ENCODE measurements at places on chromosomes 4 and X.

DNA sequence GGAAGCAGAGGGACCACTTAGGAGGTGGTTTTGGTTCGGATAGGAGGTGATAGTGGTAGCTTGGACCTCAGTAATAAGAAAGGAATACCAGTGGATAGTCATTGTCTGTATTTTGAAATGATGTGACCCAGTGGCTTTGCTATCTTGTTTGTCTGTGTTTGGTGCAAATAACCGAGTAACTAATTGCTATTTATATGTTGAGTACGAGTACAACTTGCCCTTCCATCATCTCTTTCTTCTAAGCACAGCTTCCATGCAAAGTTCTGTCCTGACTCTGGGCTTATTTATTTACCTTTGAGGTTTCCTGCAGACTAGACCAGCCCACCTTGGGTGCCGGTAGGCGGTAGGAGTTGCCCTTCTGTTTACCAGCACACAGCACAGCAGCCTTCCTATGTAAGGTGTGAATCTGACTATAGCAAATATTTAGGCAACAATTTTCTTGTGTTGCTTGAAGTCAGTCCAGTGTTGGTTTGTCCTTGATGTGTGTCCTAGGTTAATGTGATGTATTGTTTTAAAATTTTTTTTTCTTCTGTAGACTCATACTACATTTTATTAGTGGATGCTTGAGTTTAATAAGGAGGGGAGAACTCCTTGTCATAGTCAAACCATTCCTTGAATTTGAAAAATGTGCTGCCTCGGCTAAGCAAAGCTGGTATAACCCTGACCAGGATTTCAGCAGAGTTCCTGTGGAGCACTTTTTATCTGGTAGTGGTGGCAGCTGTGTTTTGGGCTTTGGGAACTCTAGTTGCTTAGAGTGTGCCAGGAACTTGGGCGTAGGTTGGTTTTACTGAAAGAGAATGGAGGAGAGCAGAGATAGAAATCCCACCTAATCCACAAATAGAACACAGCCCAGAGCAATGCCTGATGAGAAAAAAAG is 21.9 kb downstream of the PTTG2 start:
- DNase-seq, result no peak

GRCh38 chrX:13620207-13620606 is 32.7 kb upstream of the TCEANC start:
- no peak for DNase-seq

GRCh38 chr4:80201252-80202151 is 4.2 kb downstream of the PRDM8 start:
- peak; percentile 73 for DNase-seq

DNA sequence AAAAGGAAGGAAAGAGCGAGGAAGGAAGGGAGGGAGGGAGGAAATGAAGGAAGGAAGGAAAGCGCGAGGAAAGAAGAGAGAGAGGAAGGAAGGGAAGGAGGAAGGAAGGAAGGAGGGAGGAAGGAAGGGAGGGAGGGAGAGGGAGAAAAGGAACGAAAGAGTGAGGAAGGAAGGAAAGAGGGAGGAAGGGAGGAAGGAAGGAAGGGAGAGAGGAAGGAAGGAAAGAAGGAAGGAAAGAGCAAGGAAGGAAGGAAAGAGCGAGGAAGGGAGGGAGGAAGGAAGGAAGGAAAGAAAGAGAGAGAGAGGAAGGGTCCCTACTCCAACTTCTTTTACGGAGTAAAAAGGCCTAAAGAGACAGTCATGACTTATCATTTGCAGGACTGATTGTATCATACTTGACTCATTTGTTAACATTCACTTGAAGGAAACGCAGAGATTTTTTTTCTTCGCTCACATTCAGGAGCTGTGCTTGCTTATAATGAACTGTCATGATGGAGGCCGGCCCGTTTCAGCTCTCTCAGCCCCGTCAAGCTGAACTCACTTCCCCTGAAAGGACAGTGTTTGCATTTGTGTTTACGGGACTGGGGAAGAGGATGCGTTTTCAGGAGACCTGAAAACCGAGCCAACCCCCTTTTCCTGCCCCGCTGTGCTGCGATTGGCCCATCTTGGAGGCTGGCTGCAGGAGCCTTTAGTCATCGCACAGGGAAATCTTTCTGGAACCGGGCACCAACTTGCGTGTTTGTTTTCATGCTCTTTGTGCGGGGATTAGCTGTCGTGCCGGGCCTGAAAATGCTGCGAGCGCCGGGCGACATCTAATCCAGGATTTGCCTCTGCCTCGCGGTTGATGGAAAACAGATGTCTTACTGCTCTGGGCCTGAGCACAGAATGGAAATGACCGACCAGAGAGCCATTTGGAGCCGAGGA is 17.8 kb downstream of the TRIM2 start:
- peak; percentile 35 for DNase-seq

GRCh38 chrX:72604112-72604511 is 31.5 kb upstream of the HDAC8 start:
- DNase-seq, result no peak

GRCh38 chrX:131907488-131908314 is 115.4 kb upstream of the STK26 start:
- no peak for DNase-seq

DNA sequence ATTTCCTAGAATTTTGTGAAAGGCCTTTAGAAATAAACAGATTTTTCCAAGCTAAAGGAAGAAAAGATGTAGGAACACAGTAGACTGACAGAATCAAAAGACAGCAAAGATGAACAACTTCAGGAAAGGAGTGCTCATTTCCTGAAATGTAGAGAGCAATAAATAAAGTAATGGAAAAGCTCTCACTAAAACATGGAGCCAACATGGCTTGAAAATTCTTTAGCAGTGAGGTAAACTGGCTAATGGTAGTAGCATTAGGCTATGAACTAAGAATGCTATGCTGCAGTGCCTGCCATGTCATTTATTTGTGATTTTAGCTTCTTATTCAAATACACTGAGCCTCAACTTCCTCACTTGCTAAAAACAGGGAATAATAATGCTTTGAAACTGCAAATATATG is 108.7 kb downstream of the IQCM start:
- DNase-seq, result no peak

- DNase-seq, result no peak
Measured at GRCh38 chrX:31540313-31540712, 468.5 kb upstream of the FTHL17 start.

GRCh38 chrX:142295190-142295589 is 90.1 kb upstream of the MAGEC2 start:
- DNase-seq, result no peak

- no peak for DNase-seq
Measured at GRCh38 chrX:11319806-11320520, 26.8 kb downstream of the AMELX start.

DNA sequence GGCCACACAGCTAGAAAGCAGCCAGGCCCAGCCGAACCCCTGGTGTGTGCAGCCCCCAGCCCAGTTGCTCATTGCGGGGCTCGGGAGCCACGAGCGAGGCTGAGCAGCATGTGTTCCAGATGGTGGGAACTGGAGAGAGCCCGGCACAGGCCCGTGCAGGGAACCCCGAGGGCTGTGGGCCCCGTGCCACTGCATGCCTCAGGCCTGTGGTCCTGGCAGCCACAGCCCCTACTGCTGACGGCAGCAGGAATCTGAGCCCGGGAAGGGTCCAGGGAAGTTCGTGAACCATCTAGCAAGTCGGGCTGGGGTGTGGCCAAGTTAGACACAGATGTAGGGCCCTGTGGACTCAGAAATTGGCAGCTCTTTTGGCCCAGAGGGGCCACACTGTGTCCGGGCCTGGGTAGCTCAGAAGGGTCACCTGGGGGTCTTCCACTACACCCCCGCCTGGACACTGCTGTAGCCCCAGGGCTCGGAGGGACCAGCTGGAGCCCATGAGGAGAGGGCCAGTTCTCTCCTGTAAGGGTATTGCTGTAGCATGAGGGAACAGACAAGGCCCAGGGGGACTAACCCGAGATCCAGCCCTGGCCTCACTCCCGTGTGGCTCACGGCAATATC is 12.1 kb downstream of the HTRA3 start:
- no peak for DNase-seq

- DNase-seq, result no peak
Measured at GRCh38 chr4:79632114-79632513, 224.1 kb upstream of the GK2 start.

GRCh38 chrX:75337525-75337924 is 63.6 kb downstream of the UPRT start:
- no peak for DNase-seq

DNA sequence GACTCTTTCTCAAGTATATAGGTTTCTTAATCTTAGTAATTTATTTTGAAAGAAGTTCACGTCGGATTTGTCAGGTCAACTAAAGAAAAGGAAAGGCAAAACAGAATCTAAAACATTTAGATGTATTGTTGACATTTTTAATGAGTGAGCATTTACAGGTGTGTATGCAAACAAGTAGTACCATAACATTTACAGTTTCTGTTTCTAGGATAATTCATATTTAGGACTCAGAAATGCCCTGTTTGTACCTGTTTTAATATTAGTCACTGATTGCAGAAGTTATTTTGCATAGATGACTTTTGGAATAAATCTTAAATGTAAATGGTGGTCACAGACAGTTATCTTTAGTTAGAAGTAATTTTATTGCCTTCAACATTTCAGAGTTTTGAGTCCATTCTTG is 151.3 kb upstream of the NUDT6 start:
- no peak for DNase-seq

DNA sequence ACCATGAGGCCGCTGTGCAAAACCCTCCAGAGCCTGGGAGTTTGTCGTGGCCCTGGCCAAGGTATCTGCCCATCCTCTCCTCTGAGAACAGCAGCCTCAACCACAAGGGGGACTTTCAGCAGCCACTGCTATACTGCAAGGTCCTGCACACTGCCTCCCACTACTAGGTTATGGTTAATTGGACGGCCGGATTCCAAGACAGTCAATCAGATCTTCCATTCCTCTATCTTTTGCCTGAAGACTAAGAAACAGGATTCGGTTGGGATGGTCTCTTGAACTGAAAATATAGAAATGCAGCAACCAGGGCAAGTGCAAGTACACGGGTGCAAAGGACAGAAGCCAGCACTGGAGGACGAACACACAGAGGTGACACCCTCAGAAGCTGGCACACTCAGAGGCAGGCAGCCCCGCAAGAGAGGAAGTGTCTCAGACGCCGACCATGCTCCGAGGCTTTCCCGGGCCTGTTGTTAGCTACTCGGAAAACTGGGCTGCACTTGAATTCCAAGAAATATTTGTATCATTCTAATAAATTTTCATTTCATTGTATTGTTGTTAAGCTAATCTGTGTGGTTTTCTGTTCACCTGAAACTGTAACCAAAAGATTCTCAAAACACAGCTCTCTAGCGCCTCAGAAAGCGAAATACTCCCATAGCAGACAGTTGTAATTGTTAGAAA is 63.3 kb downstream of the AFAP1 start:
- DNase-seq, result peak; percentile 59

GRCh38 chr4:30601070-30601865 is 118.9 kb upstream of the PCDH7 start:
- no peak for DNase-seq

DNA sequence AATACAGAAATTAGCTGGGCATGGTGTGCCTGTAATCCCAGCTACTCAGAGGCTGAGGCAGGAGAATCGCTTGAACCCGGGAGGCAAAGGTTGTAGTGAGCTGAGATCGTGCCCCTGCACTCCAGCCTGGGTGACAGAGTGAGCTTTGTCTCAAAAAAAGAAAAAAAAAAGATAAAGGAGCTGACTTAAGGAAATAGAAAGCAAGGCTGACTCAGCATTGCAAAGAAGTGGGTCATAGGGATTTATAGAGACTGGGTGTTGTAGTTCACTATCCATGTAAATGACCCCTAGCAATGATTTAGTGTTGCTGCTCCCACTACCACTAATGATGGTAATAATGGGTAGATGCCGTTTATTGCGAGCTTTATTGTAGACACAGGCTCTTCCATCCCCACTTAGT is 47.6 kb downstream of the ADD1 start:
- DNase-seq, result no peak

DNA sequence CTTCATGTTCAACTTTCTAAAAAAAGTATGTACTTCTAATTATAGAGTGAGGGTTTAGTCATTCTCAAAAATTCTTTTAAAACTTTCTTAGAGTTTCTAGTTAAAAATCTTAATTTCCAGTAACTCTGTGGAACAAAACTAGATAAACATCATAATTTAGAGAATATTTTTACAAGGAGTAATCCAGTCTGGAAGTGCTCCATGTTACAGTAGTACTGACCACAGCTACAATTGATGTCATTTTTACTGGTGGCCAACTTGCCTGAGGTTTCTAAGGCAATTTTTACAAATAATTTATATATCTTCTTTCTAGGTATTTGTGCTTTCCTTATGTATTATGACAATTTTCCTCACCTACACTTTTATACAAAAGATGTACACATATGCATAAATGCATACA is 490.4 kb downstream of the CENPC start:
- DNase-seq, result no peak

GRCh38 chrX:1533058-1533457 is 3.9 kb downstream of the P2RY8 start:
- no peak for DNase-seq

DNA sequence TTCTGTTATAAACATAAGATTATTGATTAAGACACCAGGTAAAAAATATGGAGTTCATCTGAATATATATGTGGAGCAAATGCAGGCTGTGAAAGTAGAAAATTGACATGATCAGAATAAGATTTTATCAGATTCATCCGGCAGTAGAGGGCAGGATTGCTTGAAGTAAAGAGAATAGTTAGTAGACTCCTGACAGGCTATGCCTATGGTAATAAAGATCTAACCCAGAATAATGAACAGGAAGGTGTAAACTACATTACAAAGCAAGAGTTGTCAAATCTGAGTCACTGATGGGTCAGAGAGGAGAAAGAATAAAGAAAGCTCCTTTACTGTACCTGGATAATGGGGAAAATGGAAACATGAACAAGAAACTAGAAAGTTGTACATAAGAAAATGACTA is 20.8 kb upstream of the TMEM184C start:
- no peak for DNase-seq

- no peak for DNase-seq
Measured at GRCh38 chr4:143700046-143700415, 444 bp downstream of the FREM3 start.

- DNase-seq, result peak; percentile 42
Measured at GRCh38 chrX:49754233-49754857, 58.6 kb upstream of the PAGE1 start.

DNA sequence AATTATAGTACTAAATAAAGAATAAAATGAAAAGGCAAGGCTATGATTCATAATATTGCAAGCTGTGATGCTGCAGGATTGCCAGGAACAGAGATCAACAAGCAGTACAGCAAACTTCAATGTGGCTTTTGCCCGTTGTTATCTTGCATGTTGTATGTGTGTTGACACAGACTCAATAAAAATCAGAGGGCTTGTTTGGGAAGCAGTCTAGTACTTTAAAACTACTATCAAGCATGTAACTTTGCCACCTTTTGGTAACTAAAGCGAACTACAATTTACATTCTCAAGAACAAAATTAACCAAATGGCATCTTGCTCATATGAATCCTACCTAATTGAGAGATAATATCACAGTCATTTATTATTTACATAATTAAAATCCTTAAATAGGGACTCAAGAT is 79.8 kb upstream of the GPM6A start:
- DNase-seq, result no peak

GRCh38 chrX:134628663-134629062 is 29.6 kb downstream of the PLAC1 start:
- no peak for DNase-seq

GRCh38 chrX:56978172-56978571 is 17.2 kb downstream of the SPIN3 start:
- peak; percentile 53 for DNase-seq

GRCh38 chr4:188147176-188147575 is 7.9 kb downstream of the TRIML1 start:
- no peak for DNase-seq
